ENCODE measurements at places on chromosomes 5 and 9.

DNA sequence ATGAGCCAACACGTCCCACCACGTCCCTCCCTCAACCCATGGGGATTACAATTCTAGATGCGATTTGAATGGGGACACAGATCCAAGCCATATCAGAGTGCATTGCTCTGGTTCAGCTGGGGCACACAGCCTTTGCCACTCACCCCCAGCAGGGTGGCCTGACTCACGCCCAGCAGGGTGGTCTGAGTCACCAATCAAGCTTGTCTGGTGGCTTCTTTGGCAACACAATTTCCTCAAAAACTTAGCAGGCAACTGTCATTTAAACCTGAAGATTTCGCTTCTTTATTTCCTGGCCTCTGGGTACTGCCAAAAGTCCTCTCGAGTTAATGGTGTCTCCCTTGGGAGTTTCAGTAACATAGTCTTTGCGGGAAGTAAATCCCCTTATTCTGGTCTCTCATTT, 16.3 kb upstream of the SEMA5A start:
- peak; percentile 83 for DNase-seq

GRCh38 chr9:131334629-131335367, 45.3 kb downstream of the PLPP7 start:
- DNase-seq, result no peak

- peak; percentile 82 for DNase-seq
Observed at GRCh38 chr9:128438343-128439109, 17.3 kb upstream of the ODF2 start.

GRCh38 chr9:75850459-75851200, 39.8 kb upstream of the PCSK5 start:
- no peak for DNase-seq

DNA sequence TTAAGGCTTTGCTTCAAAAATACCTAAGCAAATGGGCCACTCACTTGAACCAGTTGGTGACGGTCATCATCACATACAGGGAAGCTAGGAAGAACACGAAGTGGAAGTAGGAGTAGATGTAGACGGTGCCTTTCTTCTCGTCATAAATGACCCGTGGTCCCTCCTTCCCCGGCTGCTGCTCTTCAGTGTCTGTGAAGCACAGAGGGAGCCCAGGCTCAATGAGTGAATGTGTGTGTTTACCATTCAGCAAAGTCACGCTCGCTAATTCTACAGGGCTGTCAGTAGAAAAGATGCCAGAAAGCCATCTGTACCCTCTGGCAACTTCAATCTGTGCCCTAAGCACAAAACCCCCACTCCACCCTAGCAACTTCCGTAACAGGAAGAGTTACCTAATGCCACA, 109.8 kb downstream of the SERINC5 start:
- DNase-seq, result no peak

DNA sequence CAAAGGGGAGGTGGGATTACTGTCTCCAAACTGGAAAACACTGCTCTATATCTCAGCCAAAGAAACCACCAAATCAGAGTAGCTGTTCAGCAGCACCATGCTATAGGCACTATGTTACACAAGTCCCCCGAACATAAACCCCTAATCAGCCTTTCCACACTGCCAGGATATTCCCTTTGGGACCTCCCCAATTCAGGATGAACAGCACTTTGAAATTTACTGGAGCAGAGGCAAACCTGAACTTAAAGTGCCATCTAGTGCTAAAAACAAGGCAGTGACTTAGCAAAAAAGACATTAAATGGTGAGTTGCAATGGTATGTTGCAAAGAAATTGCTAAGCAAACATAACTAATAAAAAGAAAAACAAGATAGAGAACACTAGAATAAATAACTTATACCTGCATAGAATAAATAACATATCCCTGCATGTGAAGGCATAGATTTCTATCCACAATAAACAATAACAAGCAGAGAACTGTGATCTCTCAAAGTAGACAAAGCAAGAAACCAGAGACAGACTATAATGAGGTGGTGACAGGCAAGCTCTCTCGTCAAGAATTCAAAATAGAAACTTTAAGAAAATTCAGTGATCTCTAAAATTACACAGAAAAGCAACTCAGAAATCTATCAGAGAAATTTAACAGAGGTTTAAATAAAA, 584.4 kb upstream of the ACO1 start:
- no peak for DNase-seq

DNA sequence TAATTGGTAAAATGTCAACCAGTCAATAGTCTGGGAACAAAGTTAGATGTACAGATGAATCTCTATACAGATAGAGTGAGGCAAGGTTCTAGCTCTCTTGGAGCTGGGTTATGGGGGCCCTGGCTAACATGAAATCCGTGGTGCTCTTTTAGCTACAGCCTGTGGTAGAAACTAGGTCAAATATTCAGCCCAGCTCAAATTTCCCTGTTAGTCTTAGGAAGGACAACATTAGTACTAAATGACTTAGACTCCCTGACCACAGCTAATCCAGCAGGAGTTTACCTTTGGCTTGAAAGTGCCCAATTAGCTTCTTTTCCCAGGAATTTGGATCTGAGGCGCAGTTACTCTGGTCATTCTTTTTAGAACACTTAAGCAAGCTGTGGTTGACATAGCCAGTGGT, 170.5 kb downstream of the DMRTA1 start:
- DNase-seq, result no peak

- DNase-seq, result no peak
Observed at GRCh38 chr5:74037321-74037720, 411.3 kb downstream of the ARHGEF28 start.

GRCh38 chr5:147359581-147359980, 124.8 kb downstream of the STK32A start:
- DNase-seq, result no peak

- DNase-seq, result peak; percentile 64
Observed at GRCh38 chr9:22238809-22239684, 207.6 kb upstream of the DMRTA1 start.
